Fibroblast of lung (primary cell): ENCODE measurements at places on chromosomes 2 and 18. TPM values are rescaled to one million over a fixed set of nuclear protein-coding genes. Genes with fewer than 3 reads are reported as not detected.

GRCh38 chr2:51263951-51264350 lies 232.0 kb upstream of the NRXN1 start:
- DNase-seq, result no peak

DNA sequence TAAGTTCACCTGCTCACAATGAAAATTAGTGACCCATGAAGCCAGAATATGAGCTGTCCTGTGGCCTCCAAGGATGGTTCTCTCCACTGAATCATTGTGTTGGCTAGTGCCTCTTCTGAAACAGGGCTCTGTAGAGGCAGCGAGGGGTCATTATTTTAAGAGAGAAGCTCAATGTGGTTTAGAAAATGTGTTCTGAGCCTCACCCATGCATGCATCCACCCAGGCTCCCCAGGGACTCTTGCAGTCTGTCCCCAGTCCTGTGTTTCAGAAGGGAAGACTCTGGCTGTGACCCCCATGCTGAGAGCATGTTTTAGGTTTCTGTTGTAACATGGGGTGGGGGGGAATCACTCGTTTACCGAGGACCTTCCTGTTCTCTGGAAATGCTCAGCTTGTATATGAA lies 135.2 kb downstream of the RNF144A start:
- DNase-seq, result no peak

DNA sequence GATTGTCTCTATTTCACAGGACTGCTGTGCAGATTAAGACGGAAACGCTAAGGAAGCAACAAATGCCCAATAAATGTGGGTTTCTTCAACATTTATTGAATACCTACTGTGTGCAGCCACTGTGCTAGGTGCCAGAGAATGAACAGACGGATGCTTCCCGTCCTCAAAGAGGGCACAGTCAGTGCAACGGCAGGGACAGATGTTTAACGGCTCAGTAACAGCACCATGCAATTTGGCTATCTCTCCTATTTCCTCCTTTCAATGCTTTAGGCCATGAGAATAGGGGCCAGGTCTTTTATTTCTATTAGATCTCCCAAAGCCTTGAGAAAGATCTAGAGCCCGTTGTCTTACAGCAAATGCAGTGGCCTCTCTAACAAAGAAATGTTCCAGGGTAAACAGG lies 7.2 kb downstream of the EDAR start:
- DNase-seq, result no peak

- peak; percentile 67 for DNase-seq
Observed at GRCh38 chr2:127884436-127884835, 1.3 kb downstream of the AMMECR1L start.

GRCh38 chr2:227864161-227864756 lies 7.2 kb upstream of the DAW1 start:
- peak; percentile 78 for DNase-seq

DNA sequence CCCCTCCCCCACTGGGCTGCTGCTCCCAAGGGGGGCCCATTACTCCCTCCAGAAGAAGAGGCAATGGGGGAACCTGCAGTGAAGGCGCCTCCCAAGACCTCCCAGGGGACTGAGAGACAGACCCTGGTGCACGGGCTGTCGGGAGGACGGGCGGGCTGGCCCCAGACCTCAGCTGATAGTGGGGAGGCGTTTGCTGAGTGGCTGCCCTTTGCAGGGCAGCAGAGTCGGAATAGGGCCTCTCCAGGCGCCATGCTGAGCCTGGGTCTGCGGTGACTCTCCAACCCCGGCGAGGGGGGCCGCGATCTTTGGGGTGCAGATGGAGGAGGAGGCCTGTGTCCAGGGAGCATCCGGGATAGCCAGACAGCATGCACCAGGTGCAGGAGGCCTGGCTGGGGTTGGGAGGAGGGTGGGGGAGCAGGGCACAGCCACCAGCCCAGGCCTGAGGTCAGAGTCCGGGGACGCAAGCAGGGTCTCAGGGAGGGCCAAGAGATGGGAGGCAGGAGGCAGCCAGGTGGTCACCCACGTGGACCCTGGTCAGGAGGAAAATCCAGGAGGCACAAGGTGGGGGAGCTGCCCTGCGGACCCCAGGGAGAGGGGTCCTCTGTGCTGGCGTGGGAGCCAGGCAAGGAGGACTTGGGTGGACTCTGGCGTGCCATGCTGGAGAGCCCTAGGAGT lies 11.0 kb downstream of the CROCC2 start:
- DNase-seq, result no peak

- DNase-seq, result no peak
Observed at GRCh38 chr2:165185633-165186032, 18.2 kb downstream of the SCN3A start.

GRCh38 chr2:112163541-112163981 lies 25.4 kb downstream of the FBLN7 start:
- no peak for DNase-seq

DNA sequence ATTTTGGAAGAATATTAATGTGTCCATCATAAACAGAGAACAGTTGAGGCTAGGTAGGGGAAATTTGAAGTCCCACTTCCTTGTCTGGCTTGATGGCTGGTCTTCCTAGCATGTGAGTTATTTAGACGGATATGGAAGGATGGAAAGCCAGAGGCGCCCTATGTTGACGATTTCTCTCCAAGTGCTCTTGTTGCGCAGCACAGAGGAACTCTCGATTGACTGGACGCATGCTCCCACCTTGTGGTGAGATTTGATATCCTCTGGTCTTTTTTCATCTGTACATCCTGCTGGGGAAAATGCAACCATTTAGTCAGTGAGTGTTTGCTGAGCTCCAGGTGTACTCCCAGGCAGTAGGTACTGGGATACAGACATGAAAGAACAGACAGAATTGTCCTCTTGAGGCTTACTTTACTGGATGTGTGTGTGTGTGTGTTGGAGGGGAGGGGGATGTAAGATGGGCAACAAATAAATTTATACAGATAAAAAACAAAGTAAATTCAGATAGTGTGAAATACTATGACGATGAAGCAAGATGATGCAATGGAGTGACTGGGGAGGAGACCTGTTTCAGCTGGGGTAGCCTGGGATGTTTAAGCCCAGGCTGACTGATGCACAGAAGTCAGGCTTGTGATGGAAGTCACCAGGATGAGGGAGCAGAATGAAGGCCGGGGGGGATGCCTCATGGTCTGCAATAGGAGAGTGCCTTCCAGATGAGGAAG lies 137.2 kb downstream of the TRIM43 start:
- peak; percentile 93 for DNase-seq

- no peak for DNase-seq
Observed at GRCh38 chr2:6054161-6054671, 362.0 kb downstream of the SOX11 start.

- DNase-seq, result no peak
Observed at GRCh38 chr2:195299600-195299999, 357.4 kb upstream of the SLC39A10 start.

GRCh38 chr2:68756178-68756577 lies 21.6 kb downstream of the ARHGAP25 start:
- DNase-seq, result no peak

DNA sequence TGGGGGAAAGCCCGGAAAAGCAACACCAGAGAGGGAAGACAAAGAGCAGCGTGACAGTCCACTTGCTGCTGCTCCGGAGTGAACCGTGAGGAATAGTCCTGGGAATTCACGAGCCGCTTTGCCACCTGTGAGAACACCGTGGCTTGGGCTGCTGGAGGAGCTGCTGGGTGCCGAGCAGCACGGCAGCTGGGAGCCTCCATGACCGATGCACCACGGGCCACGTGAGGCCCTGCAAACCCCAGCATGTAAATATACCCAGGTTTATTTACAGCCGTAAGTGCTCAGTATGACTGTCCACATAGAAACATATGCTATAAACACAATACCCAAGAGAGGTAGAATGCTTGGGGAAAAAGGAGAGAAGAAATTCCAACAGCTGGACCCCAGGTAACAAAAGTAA lies 65.1 kb downstream of the SMIM21 start:
- no peak for DNase-seq

GRCh38 chr18:12336171-12336613 lies 28.2 kb downstream of the TUBB6 start:
- DNase-seq, result no peak

DNA sequence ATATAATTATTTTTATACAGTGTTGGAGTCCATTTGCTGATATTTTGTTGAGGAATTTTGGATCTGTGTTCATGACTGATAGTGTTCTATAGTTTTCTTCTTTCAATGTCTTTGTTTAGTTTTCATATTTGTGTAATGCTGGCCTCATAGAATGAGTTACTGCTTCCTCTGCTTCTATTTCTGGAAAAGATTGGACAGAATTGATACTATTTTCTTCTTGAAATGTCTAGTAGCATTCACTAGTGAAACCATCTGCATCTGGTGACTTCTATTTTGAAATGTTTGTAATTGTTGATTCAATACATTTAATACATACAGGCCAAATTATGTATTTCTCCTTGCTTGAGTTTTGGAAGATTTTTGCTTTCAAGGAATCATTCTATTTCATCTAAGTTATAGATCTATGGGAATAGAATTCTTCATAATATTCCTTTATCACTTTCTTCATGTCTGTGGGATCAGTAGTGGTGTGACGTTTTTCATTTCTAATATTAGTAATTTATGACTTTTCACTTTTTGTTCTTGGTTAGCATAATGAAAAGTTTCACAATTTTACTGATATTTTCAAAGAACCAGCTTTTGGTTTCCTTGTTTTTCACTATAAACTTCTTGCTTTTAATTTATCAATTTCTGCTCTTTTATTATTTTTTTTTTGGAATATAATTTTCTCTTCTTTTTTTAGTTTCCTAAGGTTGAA lies 509.9 kb upstream of the VRK2 start:
- no peak for DNase-seq

GRCh38 chr2:191176801-191177438 lies 26.1 kb upstream of the STAT4 start:
- DNase-seq, result no peak

- DNase-seq, result peak; percentile 92
Observed at GRCh38 chr2:200039724-200040650, 84.6 kb downstream of the MAIP1 start.

GRCh38 chr2:173590276-173590861 lies 235.7 kb downstream of the CDCA7 start:
- peak; percentile 98 for DNase-seq

DNA sequence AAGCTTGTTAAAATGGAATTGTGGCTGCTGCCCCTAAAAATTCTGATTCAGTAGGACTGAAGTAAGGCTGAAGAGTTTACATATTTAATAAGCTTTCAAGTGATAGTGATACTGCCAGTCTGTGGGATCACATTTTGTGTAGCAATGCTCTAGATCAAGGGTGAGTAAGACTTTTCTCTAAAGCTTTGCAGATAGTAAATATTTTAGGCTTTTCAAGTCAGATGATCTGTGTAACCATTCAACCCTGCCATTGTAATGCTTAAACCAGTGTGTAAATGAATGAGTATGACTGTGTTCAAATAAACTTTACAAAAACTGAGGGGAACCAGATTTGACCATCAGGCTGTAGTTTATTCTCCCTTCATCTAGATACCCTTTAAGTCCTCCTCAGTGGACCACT lies 92.7 kb downstream of the PIK3C3 start:
- peak; percentile 44 for DNase-seq

GRCh38 chr2:235563056-235563910 lies 69.4 kb downstream of the AGAP1 start:
- DNase-seq, result no peak

- no peak for DNase-seq
Observed at GRCh38 chr2:84840306-84840705, 40.6 kb downstream of the TRABD2A start.

DNA sequence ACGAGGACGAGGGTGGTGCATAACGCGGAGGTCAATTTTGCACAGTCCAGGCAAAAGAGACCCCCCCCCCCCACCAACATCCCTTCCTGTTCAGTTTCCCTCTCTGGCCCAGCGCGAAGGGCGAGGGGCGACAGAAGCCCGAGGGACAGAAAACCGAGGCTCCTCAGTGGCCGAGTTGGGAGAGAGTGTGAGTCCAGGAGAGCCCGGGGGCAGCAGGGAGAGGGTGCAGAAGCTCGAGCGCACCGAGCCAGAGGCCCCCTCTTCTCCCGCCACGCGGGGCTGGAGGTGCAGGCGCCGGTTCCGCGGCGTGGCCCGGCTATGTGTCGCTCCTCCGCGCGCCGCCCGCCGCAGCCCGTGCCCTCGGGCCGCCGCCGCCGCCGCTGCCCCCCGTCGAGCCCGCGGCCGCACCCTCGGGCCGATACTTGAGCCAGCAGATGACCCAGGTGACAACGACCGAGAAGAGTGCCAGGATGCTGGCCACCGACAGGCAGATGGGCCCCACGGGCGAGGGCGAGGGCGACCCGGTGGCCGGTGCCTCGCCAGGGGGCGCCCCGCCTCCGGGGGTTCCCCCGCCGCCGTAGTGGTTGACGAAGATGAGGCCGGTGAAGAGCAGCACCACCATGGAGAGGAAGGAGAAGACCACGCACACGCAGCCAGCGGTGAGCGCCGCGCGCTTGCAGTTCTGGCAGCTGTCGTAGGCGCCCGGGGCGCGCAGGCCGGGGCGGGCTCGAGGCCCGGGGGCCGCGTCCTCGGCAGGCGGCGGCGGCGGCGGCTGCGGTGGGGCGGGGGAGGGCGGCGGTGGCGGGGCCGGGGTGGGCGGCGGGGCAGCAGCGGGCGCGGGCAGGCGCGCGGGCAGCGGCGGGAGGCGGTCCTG lies 20.2 kb upstream of the PAX3 start:
- peak; percentile 34 for DNase-seq

DNA sequence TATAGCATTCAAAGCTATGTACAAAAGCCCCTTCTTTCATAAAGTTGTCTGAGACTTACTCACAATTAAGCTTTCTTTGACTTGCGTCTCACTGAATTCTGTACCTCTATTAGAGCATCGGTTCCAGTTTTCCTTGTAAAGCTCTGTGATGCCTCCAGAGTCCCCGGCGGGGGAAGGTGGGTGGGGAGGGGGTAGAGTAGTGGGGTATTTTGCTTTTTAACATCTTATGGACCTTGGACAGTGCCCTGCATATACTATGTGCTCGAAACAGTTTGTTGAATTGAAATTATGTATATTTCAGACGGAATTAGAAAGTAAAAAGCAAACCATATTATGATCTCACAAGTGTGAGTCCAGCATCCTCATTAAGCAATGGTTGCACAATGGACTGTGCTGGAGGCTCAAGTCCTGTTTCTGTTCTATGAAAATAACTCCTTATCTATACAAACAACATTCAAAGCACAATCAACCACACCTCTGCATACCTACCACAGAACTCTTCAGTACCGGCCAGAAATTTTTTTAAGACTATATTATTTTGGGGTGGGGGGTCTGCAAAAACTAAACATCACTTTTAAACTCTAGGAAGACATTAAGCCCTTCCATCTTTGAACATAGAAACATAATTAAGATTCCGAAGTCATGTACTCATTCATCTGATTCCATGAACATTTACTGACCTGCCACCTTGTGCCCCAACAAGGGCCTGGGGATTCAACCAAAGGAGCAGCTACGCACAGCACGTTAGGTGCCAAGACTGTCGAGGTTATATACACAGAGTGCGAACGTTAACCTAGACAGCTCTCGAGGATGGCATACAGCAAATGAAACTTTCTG lies 908 bp downstream of the STAT1 start:
- peak; percentile 49 for DNase-seq

The TMBIM1 gene
- total RNA-seq, result 168 and 235 TPM in 2 replicates

The RBM44 gene
- total RNA-seq, result 0.17 and 0.26 TPM in 2 replicates

The CCDC121 gene
- 1.8 and 2.0 TPM in 2 replicates for total RNA-seq

The LBX2 gene
- 1.5 and 3.0 TPM in 2 replicates for total RNA-seq

The ARPC2 gene
- 130 and 199 TPM in 2 replicates for total RNA-seq

The SKOR2 gene
- not detected in 2 replicates for total RNA-seq

The ANKRD30BL gene
- total RNA-seq, result not detected in 2 replicates

The ADD2 gene
- total RNA-seq, result 2.5 and 2.6 TPM in 2 replicates

The EVA1A gene
- total RNA-seq, result 16.2 and 31.7 TPM in 2 replicates

The RNASEH1 gene
- 28.5 and 31.2 TPM in 2 replicates for total RNA-seq

The SLC1A4 gene
- total RNA-seq, result 13.1 and 20.8 TPM in 2 replicates

The LCT gene
- under 0.01 TPM in 2 replicates for total RNA-seq
